ENCODE measurements at places on chromosomes 16 and 17.

DNA sequence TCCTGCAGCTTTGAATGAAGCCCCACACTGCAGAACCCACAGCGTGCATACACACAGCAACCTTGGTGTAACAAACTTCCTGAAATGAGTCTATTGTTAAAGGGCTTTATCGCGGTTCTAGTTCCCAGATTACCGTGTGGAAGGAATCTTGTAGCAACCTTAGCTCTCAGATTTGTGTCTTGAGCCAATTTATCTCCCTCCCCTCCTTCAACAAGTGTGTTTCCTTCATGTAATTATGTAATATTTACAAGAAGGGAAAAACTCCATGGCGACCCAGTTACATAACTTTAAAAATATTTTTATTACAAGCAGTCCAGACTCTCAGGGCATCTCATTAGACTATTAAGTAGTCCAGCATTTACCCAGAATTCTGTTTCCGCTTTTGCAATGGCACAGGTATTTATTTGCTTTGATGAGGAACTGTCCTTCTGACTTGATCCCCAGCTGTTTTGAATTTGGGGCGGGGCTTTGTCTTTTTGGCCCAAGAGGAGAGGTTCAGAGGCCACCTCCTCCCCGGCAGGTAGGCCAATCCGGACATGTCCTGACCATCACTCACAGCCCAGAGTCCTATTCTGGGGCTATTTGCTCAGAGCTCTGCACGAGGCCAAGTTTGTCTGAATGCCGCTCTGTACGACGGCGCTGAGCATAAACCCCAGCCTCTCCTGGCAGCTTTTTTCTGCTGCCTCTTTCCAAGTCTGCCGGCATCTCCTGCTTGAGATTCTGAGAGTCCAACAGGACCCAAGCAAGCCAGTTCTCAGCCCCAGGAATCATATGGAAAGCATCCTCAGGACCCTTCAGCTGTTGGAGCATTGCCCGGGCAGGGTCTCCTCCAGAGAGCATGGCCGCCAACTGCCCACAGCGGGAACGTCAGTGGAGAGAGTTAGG, 35.6 kb downstream of the CLEC16A start:
- peak; percentile 26 for DNase-seq

DNA sequence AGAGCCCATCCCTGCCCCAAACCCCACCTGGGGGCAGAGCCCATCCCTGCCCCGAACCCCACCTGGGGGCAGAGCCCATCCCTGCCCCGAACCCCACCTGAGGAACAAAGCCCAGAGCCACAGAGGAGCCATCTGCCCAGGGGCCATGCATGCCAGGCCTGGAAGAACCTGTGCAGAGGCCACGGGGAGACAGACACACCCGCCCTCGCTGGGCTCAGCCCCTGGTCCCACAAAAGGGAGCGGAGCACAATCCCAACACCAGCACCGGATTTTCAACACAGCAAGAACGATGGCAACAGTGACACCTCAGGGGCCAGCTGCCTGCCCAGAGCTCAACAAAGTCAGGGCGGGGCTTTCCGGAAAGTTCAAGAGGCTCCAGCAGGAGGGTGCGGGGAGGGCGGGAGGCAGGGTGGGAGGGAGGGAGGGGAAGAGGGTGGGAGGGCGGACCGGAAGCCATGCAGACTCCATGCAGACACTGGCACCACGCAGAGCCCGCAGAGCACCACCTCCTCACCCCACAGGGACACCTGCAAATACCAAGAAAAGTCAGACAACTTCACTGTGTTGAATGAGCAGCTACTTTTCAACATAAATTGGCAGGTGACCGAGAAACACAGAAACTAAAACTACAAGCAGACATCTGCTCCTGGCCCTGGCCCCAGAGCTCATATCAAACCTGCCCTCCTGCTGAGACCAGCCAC, 27.9 kb upstream of the C16orf95 start:
- no peak for DNase-seq

DNA sequence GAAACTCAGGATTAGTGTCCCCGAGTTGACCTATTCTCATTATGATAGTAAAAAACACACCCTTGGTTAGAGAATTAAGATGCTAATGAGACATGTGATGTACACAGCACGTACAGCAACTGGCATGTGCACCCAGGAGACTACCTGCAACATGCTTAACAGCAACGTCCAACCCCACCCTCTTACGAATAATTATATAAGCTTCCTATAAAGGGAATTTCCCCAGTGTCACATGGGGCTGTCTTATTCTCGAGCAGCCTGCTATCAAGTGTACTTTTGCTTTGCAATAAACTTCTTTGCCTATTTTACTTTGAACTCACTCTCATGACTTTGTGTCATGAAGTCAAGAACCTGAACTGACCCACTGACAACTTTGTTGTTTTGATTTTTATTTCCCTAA, 62.4 kb upstream of the PMFBP1 start:
- no peak for DNase-seq

GRCh38 chr17:16283705-16284104, 66.7 kb downstream of the PIGL start:
- no peak for DNase-seq

- DNase-seq, result no peak
These were observed 390 bp downstream of the MNT start for GRCh38 chr17:2400474-2400866.

GRCh38 chr16:81127051-81127450, 30.9 kb upstream of the GCSH start:
- DNase-seq, result no peak

DNA sequence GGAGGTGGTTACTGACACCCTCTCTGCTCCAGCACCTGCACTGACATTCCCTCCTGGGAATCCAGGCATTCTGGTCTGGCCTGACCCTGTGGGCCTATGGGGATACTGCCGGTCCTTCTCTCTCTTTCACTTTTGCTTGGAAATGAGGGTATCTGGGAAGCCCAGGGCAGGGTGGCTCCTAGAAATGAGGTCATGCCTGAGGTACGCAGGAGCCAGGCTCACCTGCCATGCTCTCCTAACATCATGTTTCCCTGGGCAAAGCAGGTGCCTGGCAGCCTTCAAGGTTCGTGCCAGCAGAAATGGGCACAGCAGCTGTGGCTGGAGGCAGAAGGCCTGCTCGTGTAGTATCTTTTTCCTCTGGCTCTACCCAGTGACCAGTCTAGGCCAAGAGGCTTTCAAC, 3.3 kb downstream of the ITGA3 start:
- DNase-seq, result no peak

- DNase-seq, result no peak
These were observed 1.3 kb downstream of the SLX4 start for GRCh38 chr16:3609895-3610697.

DNA sequence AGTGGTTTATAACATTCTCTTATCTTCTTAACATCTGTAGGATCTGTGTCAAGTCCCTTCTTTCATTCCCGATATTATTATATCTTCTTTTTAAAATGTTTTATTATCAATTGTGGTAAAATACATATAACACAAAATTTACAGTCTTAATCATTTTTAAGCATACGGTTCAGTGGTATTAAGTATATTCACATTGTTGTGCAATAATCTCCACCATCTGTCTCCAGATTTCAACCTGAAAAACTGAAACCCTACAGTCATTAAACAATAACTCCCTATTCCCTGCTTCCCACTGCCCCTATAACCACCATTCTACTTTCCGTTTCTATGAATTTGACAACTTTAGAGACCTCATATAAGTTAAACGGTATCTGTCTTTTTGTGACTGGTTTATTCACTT, 45.5 kb downstream of the CEP112 start:
- DNase-seq, result no peak

DNA sequence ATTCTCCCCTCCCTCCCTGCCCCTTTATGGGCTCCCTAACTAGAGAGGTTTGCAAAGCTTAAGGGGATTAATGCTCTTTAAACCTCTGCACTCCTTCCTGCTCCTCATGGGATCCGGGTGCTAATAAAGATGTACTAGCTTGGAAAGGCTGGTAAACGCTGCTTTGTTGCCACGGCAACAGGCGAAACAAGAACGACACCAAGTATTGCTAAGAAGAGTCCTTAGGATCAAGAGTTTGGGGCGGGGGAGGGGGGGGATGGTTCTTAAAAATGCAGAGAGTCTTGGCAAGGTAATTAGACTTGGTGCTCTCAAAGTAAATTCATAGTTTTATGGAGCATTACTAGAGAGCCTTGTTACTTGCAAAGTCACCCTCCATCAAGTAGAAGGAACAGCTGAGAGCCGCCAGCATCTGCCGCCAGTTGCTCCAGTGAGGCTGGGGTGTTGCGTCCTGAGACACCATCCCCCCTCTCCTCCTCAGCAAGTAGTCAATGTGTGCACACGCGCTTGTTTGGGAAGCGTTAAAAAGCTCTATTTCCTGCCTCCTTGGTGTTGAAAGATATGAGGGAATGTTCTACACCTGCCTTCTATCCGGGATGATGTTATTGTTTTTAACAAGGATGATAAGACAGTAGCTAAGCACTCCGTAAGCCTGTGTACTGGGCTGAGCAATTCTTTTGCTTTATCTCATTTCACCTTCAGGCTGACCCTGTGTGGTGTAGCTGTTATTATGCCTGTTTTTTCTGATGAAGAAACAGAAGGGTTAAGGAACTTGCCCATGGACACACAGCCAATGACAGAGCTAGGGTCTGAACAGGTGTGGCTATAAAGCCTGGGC, 190.9 kb downstream of the CCDC182 start:
- DNase-seq, result peak; percentile 50

DNA sequence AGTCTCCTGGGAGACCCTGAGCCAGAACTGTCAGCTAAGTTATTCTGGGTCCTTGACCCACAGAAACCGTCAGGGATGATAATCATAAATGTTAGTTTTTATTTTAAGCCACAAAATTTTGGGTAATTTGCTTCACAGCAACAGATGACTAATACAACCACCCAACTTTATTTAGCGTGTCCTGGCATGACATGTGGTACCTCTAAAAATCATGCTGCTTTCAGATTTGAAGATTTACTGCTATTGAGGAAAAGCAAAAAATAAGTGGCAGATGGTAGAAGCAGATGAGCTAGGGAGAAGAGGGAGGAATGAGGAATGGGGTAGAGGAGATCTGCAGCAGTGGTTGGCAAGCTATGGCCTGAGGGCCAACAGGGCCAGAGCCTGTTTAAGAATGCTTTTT, 90.4 kb downstream of the TMEM100 start:
- no peak for DNase-seq

DNA sequence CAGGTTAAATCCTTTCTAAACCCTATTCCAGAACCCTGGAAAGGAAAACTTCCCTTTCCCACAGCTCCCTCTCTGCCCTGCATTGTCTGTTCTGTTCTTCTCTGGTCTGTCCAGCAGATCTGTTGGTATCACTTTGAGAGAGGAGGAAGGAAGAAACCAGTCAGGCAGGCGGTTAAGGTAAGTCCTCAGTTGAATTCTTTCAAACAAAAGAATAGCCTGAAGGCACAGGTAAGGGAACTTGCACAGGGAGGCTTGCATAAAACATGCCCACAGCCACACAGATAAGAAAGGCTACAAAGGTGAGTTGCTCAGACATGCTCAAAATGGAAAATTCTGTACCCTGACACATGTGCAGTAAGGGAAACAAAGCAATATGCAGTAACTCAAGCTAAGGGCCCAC, 595.7 kb upstream of the CDH5 start:
- no peak for DNase-seq

GRCh38 chr16:24130494-24131085, 125.5 kb upstream of the CACNG3 start:
- DNase-seq, result no peak

GRCh38 chr16:48537909-48538745, 71.9 kb downstream of the N4BP1 start:
- DNase-seq, result peak; percentile 12

DNA sequence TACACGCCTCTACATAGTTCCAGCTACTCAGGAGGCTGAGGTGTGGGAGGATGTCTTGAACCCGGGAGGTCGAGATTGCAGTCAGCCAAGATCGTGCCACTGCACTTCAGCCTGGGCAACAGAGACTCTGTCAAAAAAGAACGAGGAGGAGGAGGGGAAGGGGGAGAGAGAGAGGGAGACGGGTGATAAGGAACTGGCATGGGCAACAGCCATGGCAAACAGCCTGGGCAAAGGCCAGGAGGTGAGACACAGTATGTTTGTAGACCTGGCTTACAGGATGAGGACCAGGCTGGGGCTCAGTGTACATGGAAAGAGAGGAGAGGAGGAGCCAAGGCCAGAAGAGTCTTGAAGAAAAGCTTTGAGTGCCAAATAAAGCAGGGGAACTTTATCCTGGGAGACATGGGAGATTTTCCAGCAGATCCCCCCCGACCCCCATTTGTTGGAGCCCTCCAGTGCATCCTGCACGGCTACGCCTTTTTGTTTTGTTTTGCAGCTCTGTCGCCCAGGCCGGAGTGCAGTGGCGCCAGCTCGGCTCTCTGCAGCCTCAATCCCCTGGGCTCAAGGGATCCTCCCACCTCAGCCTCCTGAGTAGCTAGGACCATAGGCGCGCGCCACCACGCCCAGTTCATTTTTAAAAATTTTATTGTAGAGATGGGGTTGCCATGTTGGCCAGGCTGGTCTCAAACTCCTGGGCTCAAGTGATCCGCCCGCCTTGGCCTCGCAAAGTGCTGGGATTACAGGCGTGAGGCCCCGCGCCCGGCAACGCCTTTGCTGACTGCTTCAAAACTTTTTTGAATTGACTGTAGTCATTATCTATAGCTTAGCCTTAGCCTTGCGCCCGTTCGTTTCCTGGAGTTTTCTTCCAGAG, 1.3 kb upstream of the ALKBH5 start:
- no peak for DNase-seq

DNA sequence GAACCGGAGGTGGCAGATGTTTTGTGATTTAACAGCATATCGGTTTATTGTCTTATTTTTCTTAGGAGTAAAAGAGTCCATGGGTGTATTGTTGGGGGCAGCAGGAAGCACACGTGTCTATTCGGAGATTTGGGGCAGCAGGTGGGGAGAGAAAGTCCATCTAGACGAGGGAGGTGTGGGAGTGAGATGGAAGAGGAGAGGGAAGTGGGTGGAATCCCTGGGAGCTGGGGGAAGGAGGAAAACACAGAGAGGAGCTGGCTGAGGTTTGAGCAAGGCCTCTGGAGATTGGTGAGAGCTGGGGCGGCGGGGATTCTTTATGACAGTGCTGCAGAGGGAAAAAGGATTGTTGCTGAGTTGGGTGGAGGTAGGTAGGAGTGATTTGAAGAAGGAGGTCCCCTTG, 72.1 kb downstream of the PRKCB start:
- DNase-seq, result no peak

DNA sequence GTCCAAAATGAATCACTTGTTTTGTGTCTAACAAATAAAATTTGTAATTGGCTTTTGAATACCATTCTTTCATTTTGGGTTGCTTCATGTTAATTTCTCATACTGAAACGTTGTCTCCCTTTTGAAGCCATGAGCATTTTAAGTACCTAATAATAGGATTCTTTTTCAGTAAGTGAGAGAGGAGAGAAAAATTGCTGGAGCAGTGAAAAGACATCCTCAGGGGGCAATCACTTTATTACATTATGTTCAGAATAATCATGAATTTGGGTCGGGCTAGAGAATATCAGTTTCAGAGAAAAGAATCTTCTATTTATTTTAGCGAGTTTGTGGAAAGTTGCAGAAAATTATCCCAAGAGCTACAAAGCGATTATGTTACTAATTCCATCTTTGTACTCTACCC, 96.8 kb downstream of the CNTNAP4 start:
- no peak for DNase-seq

GRCh38 chr16:18792836-18793433, 2.8 kb upstream of the RPS15A start:
- no peak for DNase-seq
